ENCODE measurements at places on chromosomes 11 and 22.

DNA sequence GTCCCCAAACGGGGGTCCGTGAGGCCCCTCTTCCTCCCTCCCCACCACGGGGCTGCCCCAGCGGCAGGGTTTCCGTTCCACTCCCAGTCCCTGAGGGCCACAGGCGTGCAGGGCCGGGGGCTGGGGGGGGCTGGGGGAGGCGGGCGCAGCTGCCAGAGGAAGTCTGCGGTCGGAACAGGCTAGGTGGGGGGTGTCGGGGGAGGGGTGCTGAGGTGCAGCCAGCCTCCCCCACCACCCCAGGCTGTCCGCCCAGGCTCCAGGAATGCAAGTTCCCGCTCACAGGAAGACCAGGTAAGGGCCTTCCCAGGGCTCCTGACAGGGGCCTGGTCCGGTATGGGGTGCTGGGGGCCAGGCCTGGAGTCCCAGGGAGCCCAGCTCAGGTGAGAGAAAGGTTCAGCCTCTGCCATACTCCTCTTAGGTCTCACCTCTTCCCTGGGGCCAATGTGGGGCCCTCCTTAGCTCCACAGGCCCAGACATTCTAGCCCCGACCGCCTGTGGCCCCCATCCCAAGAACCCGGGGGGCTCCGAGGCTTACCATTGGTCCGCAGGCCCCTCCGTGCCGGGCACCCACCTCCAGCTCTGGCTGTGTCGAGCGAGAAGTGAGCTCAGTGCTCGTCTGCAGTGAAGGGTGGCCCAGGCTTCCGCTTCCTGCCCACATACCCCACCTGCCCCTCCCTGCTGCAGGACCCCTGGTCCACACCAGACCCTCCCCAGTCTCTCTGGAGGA is at the start of gene PTPRCAP:
Gene PTPRCAP (minus strand): TSS at position 601 of the 727 bp plus-strand sequence. CDS start 63 bp downstream, at position 538.
- DNase-seq = peak; percentile 78

DNA sequence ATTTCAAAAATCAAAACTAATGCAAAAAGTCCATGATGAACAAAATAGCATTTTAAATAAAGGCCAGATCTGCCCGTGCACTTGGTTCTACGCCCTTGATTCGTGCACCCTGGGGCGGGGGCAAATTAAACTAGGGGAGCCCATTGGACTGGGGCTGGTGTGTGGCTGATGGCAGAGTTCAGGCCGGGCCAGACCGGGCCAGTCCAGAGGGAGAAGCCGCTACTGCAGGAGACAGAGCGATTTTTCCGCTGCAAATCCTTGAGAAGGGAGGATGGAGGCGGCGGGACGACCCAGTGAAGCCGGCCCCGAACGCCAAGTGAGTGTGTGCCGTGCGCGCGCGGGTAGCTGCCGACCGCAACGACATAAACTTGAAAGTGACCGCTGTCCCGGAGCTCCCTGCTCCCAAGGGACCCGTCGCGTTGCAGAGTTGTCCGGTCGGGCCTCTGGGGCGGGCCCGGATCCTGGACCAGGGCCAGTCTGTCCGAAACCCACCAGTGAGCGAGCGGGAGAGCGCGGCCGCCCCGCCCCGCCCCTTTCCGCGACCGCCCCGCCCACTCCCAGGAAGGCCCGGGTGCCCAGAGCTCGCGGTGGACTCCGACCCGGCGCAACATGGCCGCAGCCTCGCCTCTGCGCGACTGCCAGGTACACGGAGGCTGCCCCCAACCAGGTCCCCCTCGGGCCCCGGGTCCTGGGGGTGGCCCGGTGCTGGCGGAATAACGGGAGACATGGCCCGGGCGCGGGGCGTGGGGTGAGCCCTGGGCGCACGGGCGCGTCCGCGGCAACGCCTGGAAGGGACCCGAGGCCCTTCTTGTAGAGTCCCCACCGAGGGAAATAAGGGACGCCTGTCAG is at the start of gene TTC38:
Gene TTC38 (plus strand): TSS at position 578 of the 849 bp plus-strand sequence. CDS start 32 bp downstream, at position 610.
- peak; percentile 64 for DNase-seq

DNA sequence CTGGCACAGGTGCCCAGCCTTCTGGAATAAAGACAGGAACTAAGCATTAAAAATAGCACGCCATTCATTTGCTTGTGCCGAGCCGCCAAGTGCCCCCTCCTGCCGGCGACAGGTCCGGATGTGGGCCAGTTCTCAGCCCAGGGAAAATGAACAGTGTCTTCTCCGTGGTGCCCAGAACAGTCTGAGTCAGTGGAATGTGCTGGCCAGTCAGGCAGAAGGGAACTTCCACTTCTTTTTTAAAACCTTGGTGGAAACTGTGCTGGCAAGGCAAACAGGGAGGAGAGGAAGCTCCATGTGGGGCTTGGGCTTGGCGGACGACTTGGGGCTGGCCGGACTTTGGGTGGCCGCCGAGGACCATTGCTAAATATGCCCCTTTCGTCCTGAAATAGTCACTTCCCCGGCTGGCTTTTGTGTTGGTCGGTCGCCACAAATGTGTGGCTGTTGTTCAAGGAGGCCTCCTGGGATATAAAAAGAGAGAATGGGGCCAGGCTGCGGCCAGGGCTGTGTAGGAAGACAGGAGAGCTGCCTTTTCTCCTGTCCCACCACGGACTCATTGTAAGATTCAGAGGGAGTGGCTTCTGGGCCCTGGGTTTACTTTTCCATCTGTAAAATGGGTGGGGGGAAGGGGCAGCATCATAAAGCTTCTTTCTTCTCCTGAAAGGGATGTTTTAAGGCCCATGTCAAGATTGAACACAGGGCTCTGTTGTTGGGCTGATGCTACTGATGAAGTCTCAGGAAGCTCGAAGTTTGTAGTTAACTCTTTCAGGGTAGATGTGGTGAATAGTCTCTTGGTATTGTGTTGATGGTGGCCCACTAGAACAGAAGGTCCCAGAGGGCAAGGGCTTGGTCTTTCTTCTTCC is 101.0 kb downstream of the PTPRJ start:
- DNase-seq = peak; percentile 39

DNA sequence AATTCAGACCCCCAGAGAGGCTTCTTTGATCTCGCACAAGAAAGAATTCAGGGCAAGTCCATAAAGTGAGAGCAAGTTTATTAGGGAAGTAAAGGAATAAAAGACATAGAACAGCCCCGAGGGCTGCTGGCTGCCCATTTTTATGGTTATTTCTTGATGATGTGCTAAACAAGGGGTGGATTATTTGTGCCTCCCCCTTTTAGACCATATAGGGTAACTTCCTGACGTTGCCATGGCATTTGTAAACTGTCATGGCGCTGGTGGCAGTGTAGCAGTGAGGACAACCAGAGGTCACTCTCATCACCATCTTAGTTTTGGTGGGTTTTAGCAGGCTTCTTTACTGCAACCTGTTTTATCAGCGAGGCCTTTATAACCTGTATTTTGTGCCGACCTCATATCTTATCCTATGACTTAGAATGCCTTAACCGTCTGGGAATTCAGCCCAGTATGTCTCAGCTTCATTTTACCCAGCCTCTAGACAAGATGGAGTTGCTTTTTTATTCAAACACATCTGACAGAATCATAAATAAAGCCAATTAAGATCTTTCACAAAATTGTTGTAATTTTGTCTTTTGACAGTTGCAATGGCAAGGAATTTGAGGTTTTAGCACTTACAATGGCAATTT is 7.6 kb downstream of the DDIAS start:
- no peak for DNase-seq

- DNase-seq = peak; percentile 58
These were observed 60.1 kb upstream of the PHF21B start for GRCh38 chr22:45069925-45070324.

Measured in stimulated activated CD8-positive, alpha-beta memory T cell treated with anti-CD3 and anti-CD28 coated beads, Interleukin-4, amount 100 ng/mL, for 48 hours (primary cell).